ENCODE measurements at places on chromosomes 2 and 18.

DNA sequence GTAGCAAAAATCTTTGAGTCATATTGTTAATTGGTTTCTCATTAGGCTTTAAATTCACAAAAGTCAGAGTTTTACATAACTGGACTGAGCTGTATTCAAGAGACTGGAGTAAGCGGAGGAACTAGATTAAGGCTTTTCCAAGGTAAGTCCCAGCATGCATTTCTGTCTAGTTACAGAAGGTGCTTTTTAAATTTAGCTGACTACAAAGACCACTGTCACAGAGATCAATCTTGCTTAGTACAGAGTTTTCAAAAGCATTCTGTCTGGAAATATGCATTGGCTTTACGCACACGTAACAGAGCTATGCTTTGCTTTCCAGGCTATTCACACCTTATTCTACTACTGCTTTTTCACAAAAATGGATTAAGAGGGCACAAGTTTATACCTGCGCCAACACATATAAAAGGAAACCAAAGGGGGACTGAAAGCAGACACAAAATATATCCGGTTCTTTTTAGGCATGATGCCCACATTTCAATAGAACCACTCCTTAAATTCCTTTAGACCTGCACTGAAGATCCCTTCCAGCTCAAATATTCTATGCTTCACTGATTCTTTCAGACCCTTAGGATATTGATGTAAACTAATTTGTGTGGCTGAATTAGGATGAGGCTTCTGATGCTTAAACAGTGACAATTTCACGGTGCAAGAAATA is 560.7 kb upstream of the CRIM1 start:
- no peak for DNase-seq

GRCh38 chr2:216478151-216478550 is 20.5 kb upstream of the RPL37A start:
- no peak for DNase-seq

GRCh38 chr18:55688030-55688429 is 100.0 kb upstream of the TCF4 start:
- DNase-seq = peak; percentile 30

GRCh38 chr2:155023674-155024073 is 325.2 kb downstream of the KCNJ3 start:
- DNase-seq = no peak

GRCh38 chr2:42223067-42223854 is 54.1 kb downstream of the EML4 start:
- DNase-seq = no peak

DNA sequence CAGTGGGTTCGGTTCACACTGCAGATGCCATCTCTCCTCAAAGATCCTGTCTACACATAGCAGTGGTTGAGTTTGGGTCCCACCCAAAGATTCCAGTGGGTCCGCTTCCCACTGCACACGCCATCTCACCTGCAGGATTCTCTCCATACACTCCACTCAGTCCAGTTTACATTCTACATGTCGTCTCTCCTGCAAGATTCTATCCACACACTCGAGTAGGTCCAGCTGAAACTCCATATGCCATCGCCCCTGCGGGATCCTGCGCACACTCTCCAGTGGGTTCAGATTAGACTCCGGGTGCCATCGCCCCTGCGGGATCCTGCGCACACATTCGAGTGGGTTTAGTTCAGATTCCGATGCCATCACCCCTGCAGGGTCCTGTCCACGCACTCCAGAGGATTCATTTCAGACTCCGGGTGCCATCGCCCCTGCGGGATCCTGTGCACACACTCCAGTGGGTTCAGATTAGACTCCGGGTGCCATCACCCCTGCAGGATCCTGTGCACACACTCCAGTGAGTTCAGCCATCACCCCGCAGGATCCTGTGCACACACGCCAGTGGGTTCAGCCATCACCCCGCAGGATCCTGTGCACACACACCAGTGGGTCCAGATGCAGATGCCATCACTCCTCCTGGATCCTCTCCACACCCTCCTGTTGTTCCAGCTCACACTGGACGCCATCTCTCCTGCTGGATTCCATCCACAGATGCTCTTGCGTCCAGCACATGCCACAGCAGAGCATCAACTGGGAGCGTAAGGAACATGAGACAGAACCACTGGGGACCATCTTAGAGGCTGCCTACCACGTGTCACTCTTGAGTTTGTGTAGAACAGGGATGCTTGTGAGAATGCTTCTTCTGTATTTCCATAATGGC is 3.0 kb upstream of the PXDN start:
- DNase-seq = no peak

- DNase-seq = no peak
Observed at GRCh38 chr2:96700086-96700485, 39.8 kb downstream of the LMAN2L start.

DNA sequence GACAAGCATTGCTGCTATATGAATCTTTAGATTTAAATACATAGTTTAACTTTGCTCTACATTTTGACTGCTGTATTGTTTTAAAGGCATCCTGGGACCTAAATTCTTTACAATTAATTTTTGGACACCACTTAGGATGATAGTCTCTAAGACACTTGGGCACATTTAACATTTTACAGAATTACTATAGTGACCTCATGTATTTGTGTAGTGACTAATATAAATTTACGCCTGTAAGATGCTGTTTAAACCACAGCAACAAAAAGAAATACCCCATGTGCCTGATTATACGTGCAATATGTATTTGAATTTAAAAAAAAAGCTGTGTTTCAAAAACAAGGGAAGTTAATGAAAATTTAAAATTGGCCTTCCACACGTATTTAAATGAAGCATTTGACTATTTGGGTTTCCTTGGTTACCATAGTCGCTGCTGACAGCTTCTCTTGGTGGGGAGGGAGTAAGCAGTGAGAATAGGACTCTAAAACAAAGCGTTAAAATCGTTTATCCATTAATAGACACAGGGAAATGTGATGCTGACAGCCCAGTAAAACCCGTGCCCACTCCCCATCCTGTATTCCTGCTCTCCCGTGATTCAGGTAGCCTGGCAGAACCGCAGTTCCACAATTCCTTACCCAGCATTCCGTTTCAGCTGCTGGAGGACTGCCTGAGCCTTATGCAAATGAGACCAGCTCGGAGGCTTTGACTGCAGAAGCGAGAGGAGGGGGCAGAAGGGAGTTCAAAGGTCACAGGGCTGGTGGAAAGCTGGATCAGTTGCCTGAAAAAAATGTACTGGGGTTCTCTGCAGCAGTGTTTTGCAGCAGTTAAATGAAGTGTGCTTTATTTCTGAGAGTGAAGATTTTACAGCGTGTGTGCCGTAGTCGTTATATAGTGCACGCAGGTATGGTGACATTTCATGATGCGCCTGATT is 104.3 kb downstream of the CSRNP3 start:
- DNase-seq = peak; percentile 69

- DNase-seq = peak; percentile 10
Observed at GRCh38 chr18:50114448-50114847, 80.5 kb downstream of the MYO5B start.

- DNase-seq = no peak
Observed at GRCh38 chr18:31410716-31411483, 34.3 kb downstream of the DSG4 start.

DNA sequence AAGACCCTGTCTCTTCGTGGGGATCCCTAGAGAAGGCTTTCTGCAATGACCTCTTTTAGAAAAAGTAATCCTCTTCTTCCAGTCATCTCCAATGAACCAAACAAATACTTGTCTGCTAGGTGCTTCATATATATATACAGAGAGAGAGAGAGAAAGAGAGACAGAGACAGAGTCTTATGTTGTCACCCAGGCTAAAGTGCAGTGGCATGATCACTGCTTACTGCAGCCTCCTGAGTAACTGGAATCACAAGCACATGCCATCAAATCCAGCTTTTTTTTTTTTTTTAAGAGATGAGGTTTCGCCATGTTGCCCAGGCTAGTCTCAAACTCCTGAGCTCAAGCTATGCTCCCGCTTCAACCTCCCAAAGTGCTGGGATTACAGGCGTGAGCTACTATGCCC is 18.6 kb upstream of the PKDCC start:
- no peak for DNase-seq

- DNase-seq = no peak
Observed at GRCh38 chr2:157593411-157593810, 35.3 kb downstream of the ACVR1C start.

DNA sequence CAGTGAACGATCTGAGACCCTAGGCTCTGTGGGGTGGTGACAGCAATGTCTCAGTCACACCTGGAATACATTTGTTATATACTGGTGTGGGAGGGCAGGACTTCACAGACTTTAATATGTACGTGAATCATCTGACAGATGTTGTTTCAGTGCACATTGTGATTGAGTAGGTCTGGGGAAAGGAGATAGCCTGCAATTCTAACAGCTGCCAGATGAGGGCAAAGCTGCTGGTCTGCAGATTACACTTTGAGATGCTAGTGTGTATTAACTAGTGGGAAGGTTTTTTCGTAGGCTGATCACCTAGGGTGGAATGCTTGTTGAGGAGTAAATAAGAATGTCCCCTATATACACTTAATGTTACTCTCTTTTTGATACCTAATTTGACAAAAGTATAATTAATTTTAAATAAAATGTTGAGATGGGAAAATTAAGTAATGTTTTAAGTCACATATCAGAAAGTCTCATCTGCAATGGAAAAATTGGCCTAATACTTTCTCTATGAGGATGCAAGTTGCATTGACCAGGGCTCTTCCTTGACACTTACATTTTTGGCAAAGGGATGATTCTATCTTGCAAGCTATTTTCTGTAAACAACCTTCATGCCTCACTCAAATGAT is 496.9 kb upstream of the HNMT start:
- peak; percentile 51 for DNase-seq

- DNase-seq = no peak
Observed at GRCh38 chr2:76204048-76204447, 493.3 kb upstream of the GCFC2 start.

DNA sequence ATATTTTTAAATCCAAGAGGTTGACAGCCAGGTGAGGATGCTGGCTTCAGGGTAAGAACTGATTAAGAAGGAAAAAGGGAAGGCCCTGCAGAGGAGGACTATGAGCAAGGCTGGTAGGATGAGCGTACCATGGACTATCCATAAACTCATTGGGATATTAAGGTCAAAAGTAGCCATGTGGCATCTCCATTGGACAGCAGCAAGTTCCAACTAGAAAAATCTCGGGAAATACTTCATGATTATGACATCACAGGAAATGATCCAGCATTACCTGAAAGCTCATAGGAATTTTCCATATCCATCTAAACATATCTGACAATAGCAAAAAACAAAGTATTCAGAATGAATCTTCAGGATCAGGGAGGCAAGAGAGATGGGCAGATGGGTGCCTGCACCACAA is 34.2 kb downstream of the TGFA start:
- no peak for DNase-seq

DNA sequence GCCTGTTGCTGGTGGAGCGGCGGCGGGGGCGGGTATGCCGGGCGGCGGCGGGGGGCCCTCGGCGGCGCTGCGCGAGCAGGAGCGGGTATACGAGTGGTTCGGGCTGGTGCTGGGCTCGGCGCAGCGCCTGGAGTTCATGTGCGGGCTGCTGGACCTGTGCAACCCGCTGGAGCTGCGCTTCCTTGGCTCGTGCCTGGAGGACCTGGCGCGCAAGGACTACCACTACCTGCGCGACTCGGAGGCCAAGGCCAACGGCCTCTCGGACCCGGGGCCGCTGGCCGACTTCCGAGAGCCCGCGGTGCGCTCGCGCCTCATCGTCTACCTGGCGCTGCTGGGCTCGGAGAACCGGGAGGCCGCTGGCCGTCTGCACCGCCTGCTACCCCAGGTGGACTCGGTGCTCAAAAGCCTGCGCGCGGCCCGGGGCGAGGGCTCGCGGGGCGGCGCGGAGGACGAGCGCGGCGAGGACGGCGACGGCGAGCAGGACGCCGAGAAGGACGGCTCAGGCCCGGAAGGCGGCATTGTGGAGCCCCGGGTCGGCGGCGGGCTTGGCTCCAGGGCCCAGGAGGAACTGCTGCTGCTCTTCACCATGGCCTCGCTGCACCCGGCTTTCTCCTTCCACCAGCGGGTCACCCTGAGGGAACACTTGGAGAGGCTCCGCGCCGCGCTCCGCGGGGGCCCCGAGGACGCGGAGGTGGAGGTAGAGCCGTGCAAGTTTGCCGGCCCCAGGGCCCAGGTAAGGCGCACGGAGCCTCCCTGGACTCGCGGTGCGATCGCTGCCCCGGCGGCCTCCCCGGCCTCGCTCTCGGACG is 1.0 kb downstream of the ZCCHC2 start:
- peak; percentile 55 for DNase-seq

- DNase-seq = no peak
Observed at GRCh38 chr2:127754186-127754585, 52.9 kb downstream of the SFT2D3 start.

DNA sequence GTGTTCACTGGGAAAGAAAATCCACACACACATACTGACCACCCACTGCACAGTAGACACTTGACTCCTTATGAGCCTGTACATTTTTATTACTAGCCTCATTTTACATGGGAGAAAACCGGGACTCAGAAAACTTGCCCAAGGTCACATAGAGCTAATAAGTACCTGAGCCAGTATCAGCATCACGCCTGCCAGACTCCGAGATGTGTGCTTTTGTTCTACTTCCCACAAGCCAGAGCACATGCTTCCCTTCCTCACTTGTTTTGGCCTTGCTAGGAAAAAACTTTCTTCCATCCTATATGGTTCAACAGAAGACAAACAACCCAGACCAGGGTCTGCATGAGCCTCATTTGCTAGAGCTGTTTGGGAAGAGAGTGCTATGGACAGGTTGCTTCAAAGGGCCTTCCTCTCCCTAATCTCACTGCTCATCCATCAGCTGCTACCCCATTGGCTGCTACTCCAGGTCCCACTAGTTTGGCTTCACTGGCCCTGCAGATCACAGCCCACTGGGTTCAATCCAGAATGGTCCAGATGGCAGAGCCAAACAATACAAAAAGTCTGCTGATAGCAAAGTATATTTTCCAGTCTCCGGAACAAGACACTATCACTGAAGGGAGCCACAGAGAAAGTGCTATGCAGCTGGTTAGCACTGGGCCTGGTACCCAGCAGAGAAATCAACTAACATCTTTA is 63.9 kb downstream of the STK39 start:
- DNase-seq = no peak

GRCh38 chr2:221676566-221677172 is 104.6 kb upstream of the EPHA4 start:
- no peak for DNase-seq

GRCh38 chr18:13558124-13558523 is 168.2 kb downstream of the FAM210A start:
- DNase-seq = no peak

DNA sequence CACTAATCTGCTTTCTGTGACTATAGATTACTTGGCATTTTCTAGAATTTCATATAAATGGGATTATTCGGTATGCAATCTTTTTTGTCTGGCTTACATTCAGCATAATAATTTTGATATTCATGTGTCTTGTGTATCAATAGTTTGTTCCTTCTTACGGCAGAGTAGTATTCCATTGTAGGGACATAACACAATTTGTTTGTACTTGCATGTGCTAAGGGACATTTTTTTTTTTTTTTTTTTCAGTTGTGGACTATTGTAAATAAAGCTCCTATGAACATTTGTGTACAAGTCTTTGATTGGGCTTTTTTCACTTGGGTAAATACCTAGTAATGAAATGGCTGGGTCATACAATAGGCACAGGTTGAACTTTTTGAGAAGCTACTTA is 45.1 kb downstream of the ARL5A start:
- DNase-seq = no peak

GRCh38 chr2:118121101-118121500 is 32.8 kb downstream of the INSIG2 start:
- no peak for DNase-seq

- no peak for DNase-seq
Observed at GRCh38 chr2:101989740-101990460, 1.9 kb upstream of the IL1R2 start.

- peak; percentile 77 for DNase-seq
Observed at GRCh38 chr2:106638043-106638442, 150.9 kb downstream of the CD8B2 start.

Data from NCI-H510A treated with DMSO at 0.1 percent for 48 hours (cell line).